ENCODE measurements at places on chromosomes 13 and 19.
A peak's percentile ranks its signal among the peaks of the same experiment; 100 is the strongest.

GRCh38 chr19:49758292-49758691 lies 4.8 kb downstream of the TSKS start:
- DNase-seq: no peak

GRCh38 chr19:54062643-54063042 lies 1.1 kb downstream of the VSTM1 start:
- no peak for DNase-seq

DNA sequence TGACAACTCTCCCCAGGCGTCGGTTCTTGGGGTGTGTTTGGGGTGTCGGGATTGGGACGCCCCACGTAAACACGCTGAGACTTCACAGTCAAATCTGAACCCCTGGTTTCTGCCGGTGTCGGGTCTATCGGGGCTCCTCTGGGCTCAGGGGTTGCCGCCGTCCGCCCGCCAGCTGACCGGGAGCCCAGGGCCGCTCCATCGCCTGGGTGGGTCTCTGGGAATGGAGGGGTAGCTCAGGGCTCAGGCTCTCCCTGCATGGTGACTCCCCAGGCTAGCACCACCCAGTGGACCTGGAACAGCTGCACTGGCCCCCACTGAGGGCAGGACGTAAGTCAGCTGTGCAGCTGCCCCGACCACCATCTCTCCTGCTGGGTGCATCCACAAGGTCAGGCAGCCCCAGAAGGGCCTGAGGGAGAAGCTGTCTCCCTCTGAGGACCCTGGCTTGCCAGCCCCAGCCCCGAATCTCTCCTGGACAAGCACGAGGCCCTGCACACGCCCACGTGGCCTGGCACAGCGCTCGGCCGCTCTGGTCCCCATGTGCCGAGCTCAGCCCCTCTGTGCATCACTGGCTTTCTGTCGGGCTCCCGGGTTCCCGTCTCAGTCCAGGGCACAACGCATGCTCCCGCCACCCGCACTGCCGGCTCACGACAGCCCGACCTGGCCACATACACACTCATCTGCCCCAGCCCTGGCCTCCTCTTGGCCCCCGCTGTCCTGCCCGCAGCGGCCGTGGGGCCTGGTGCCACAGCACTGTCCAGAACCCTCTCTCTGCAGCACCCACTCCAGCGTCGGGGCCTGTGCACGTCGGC lies 6.1 kb downstream of the RNF126 start:
- no peak for DNase-seq

- DNase-seq: no peak
Observed at GRCh38 chr19:7188698-7189629, 105.2 kb downstream of the INSR start.

DNA sequence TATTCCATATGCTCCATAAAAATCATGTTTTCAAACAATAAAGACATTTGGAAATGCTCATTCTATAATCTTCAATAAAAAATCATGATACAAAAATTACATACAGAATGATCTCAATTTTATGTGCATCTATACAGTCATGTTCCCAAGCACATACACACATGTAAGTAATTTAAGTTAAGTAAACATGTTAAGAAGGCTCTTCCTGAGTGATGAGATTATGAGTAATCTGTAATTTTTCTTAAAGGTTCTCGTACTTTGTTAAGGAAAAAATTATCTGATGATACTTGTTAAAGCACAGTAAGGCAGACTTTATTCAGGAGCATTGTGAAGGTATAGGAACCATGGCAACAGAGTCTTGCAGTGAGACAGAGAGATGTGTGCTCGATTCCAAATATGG lies 30.0 kb upstream of the DLEU7 start:
- DNase-seq: no peak

GRCh38 chr13:61777899-61778298 lies 362.2 kb upstream of the PCDH20 start:
- no peak for DNase-seq

GRCh38 chr13:30044932-30045331 lies 194.5 kb upstream of the UBL3 start:
- no peak for DNase-seq

- DNase-seq: no peak
Observed at GRCh38 chr19:2481466-2481865, 5.5 kb downstream of the GADD45B start.

DNA sequence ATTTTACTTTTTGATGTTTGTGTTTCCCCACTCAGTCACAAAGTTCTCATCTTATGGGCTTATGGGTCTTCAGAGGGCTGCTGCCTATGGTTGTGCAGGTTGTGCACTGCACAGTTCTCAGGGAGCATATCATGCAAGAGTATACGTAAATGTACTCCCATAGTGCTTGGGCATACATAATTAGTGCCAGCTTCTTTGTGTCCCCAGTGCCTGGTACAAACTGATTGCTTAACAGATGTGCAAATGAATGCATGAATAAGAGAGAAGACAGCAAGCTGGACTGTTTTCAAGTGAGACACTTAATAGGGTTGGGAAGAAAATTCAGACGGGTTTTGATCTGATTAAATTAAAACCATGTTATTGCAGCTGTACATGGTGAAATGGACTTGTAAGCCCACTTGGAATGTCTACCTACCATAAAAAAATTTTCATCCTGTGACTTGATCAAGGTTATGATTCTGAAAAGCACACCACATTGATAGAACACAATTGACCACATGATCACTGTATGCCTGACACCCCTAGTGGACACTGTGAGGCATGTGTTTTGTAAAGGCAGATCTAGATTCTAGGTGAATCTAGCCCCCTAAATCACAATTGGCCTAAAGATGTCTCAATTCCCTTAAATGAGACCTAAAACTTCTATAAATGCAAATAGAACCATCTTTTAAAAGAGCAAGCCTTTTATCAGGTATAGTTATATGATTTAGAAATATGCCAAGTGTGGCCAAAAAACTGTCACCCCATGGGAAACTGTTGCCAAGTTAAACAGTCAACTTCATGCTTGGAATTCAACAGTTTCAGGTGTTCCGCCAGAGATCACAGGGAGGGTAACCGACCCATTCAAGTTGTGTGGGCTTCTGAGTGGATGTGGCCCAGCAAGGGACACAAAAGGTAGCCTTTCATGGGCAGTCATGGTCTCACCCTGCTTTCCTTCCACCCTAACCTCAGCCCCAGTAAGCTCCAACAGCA lies 27.9 kb downstream of the FAM124A start:
- DNase-seq: no peak

- no peak for DNase-seq
Observed at GRCh38 chr19:34428549-34429285, 536 bp downstream of the UBA2 start.

GRCh38 chr13:107734891-107735625 lies 480.3 kb downstream of the LIG4 start:
- no peak for DNase-seq

GRCh38 chr19:2047449-2048103 lies 3.5 kb downstream of the MKNK2 start:
- DNase-seq: no peak

DNA sequence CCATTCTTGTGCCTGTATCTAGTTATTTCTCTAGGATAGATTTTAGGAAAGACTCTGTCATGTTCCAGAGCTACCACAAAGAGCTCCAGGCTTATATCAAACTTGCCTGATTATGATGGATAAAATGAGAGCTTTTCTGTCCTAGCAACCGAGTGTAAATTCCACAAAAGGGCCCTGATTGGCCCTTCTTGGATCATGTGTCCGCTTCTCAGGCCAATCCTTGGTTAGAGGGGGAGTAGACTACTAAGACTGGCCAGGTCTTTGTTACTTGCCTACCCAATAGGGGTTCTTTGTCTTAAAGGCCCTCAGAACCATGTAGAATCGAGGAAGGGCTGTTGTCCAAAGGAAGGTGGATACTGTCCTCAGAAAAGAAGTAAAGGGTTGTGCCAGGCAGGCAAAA lies 2.4 kb downstream of the DHX34 start:
- peak; percentile 30 for DNase-seq

GRCh38 chr19:21440321-21440720 lies 43.4 kb downstream of the ZNF493 start:
- no peak for DNase-seq

DNA sequence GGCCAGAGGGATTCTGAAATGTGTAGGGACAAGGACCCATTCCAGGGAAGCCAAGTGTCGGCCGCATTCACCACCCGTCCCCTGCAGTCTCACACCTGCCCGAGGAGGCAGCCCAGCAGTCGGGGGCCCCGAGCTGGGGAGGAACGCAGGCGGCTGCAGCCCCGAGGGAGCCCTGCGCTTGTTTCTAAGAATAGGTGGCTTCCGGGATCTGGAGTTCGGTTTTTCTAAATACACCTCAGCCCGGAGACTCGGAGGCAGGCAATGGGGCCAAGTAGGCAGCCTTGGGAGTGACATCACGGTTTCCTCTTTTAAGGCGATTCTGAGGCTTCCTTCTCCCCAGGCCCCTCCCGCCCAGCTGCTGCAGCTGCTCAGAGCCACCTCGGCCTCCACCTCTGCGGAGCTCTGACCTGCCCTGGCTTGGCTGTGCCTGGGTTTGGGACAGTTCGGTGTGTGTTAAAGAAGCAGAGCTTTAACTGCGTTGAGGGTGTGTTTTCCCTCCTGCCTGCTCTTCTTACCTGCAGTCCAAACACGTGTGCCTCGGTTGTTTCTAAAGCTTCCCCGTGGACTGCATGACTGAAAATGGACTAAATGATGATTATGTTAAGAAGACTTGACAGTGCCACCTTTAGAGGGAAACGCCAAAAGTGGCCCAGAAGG lies 80.5 kb downstream of the COL4A2 start:
- DNase-seq: no peak

- DNase-seq: peak; percentile 88
Observed at GRCh38 chr19:19578252-19578651, 40.2 kb downstream of the CILP2 start.

All from DMS 273 treated with DMSO at 0.1 percent for 48 hours (cell line).